AG08395 (cell line): ENCODE measurements at places on chromosomes 2 and 18.

- DNase-seq, result no peak
These were observed 30.0 kb upstream of the RAPH1 start for GRCh38 chr2:203565076-203565475.

- peak; percentile 14 for DNase-seq
These were observed 1.1 kb downstream of the MAP3K20 start for GRCh38 chr2:173076581-173077345.

GRCh38 chr2:106059416-106060065 lies 134.6 kb downstream of the UXS1 start:
- DNase-seq, result no peak

- no peak for DNase-seq
These were observed 37.1 kb downstream of the B4GALT6 start for GRCh38 chr18:31647127-31647753.

DNA sequence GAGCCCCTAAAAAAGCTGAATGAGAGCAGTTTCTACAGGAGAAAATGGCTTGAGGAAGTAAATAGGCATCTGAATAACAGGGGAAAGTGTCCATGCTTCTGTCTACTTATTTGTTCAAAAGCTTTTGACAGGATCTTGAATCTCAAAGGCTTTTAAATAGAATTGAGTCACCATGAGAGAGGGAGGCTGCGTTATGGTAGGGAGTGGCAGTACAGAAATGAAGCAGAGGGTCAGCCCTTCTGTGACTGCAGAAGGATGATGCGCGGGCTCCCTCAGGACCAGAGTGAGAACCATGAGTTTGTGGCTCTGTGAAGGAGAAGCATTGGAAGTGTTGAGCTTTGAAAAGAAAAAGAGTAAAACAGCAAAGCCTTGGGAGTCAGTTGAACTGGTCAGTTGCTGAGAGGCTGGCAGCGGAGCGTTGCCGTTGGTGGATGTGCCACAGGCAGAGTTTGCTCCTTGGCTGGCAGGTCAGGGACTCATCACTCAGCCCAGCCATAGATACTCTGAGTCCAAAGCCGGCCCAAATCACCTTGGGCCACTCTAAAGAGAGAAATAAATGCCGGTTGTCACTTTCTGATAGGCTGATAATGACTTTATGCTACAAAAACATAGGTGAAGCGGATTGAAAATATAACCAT lies 17.4 kb downstream of the COPS7B start:
- DNase-seq, result no peak
